ENCODE measurements at places on chromosomes 7 and 10.

- DNase-seq, result no peak
Observed at GRCh38 chr7:152597507-152597906, 78.4 kb downstream of the XRCC2 start.

- DNase-seq, result no peak
Observed at GRCh38 chr7:106313456-106313901, 28.7 kb upstream of the NAMPT start.

GRCh38 chr10:131843881-131844284, 56.9 kb upstream of the PPP2R2D start:
- DNase-seq, result no peak

DNA sequence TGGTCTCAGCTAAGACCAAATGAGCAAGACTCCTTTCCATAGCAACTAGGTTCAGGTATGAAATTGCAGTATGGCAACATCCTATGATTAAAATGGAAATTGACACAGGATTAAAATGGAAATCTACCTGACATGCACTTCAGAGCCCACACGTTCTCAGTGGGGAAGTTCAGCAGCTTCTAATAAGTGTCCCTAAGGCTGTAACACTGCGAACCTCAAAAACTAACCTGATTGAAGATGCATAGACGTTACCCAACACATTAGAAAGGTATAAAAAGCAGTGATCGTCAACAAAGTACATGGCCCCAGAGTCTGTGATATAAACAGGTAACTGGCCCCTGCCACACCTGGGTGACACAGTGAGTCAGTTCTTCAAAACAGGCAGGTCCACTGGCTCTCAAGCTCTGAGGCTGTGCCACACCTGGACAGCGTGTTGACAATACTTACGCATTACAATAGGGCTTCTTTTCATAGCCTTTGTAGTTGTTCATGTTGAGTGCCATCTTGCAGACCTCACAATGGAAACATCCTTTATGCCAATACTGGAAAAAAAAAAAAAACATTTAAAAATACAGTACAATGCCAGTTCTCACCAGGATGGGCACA, 274.9 kb upstream of the NEBL start:
- no peak for DNase-seq

DNA sequence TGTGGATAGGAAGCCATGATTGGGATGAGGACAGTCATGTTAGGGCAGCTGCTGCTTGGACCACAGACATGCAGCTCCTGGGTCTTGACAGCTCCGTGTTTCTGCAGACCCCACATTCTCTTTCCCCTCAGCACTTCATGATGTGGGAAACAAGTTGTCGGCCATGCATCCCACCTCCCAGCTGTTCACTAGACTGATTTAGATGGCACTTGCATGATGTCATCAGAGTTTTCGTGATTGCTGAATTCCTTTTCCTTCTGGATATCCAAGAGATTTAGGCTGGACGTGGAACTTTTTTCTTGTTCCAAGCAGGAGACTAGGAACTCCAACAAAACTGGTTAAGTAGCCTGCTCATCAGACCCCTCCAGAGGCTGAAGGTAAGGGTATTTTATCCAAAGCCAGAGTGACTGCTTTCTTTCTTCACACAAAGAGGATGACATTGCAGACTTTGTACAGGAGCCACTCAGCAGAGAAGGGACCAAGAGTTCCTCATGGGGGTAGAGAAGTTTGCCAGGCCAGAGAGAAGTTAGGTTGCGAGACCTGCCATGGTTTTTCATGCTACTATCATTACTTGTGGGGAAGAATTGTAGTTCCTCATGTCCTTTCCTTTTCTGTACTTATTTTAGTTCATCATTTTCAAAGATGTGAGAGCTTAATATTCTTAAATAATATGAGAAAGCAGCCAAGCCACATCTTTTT, 117.7 kb upstream of the GJD4 start:
- DNase-seq, result no peak

DNA sequence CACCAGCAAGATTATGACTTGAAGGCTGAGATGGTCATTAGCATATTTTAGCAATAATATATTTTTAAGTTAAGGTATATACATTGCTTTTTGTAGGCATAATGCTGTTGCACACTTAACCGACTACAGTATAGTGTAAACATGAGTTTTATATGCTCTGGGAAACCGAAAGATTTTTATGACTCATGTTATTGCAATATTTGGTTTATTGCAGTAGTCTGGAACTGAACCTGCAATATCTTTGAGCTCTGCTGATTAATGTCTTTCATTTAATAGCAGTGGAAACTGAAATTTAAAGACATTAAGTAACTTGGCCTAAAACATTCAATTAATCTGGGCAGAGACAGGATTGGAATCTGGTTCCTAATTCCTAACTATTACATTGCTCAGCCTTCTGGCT, 266.7 kb upstream of the PLXDC2 start:
- no peak for DNase-seq

GRCh38 chr7:618539-619367, 99.1 kb upstream of the PDGFA start:
- peak; percentile 86 for DNase-seq

DNA sequence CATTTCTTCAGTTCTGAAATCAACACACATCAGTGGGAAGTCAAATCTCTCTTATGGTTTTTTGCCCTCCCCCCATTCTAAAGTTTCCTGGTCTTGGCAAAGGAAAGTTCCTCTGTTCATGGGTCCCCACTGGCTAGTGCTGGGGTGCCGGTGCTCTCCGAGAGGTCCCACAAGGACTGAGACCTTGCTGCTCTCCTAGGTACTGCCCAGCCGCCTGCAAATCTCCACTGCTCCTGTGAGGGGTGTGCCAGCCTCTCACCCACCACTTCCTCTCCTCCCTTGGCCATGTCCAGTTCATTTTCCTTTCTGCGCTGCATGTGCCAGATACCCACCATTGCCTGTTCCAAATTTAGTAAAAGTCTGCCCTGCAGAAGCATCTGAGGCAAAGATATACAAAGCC, 17.2 kb upstream of the INHBA start:
- no peak for DNase-seq

DNA sequence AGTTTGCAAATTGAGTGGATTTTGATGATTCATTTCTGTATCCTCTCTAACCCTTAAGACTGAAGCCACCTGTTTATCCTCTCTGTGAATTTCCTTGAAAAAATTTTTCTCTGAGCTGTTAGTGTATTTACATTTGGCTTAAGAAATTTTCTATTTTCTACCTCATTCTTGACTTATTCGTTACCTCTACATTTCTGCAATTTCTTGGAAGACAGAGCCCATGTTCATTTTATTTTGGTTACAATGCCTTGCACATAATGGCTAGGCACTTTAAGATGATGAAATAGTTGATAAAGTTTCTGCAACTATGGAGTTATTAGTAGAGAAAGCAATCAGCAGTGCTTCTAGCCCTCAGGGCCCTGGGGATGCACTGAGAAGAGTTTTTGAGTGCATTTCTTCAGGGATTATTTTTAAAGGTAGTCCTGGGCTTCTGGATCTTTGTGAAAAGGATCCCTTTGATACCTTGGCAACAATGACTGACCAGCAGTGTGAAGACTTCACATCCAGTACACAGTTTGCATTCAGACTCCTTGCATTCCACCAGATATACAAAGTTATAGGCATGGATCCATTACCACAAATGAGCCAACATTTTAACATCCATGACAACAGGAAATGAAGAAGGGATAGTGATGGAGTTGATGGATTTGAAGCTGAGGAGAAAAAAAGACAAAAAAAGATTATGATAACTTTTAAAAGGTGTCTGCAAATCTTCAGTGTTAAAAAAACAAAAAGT, 68.2 kb downstream of the CH25H start:
- DNase-seq, result no peak

DNA sequence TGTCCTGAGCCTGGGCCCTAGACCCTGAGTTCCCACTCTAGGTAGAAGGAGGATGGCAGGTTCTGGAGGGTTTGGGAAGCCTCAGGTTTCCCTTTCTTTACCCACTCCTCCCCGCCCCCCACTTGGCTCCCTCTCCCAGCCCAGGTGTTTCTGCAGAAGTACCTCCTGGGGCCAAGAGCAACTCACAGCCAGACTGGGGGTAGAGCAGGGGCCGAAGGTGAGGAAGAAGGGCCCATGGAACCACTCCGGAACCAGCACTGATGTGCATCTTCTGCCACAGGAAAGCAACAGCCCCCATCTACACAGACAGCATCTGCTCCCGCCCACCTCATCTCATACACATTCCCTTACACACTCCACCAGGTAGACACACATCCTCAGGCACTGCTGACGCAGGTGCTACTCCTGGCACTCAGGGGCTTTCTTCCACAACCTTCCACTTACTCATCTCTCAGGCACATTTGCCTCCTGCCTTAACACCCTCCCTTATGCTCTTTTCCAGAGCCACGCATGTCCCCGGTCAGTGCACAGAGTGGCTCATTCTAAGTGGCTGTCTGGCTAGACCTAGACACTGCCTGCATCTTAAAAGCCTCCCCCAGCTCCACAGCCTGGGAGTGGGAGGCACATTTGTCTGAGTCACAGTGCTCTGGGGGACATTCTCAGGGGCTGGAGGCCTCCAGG, 1.8 kb downstream of the EPHB6 start:
- no peak for DNase-seq

GRCh38 chr7:69775231-69775771, 177.0 kb downstream of the AUTS2 start:
- no peak for DNase-seq

GRCh38 chr7:5077740-5078139, 32.1 kb downstream of the RBAK start:
- no peak for DNase-seq

DNA sequence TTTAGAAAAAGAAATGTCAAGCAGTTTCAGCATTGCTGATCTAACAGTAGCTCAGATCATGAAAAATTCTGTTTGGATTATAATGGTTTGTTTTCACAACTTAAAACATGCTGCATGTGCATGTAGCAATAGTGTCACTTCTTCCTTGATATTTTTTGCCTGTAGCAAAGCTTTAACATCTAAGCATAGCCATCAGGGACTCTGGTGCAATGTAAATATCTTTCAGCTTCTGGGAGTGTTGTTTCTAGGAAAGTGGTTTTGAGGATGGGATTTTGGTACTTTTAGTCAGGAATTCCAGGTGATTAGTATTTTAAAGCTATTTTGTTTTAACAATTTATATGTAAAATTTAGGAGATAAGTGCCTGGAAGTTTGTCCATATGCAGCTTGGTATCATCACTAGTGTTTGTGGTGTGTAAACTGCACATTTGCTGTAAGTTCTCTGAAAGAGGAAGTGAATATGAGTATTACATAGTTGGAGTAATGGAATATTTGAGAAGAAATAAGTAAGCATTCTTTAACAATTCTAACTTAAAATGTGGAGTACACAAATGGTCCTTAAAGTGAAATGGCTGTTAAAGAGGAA, 1.9 kb downstream of the RSBN1L start:
- no peak for DNase-seq

- DNase-seq, result no peak
Observed at GRCh38 chr7:14497390-14497789, 405.2 kb downstream of the DGKB start.

DNA sequence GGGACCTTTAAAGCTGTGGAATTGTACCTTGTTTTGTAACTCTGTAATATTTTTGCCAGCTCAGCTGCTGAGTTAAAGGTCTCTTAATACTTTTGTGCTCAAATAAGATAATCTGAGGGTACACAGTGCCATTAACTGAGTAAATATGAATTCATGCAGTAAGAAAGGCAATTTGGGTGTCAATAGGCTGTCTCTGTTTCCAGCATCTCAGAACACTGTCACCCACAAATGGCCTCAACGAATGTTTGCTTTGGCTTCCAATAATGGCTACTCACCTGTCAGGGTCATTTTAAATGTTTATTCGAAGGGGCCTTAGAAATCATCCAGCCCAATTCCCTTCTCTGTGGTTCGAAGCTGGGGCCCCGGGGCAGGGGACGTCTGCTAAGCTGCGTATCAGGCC, 225.4 kb downstream of the ZMYND11 start:
- DNase-seq, result no peak

DNA sequence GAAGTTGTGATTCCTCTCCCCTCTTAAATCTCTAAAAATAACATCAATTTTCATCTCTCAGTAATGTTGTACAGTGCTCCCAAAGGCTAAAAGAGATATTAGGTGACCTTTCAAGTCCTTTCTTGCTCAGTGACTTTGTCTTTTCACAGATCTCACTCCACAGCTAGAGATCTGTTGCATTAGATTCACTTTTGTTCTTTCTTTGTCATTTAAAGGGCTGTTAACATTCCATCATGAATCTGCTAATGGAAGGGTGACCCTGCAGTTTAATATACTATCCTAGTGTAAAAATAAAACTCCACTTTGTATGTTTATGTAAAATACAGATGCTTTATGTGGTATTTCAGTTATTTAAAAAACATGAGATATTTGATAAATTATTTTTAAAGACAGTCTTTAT, 30.5 kb downstream of the GNAI1 start:
- no peak for DNase-seq

- DNase-seq, result no peak
Observed at GRCh38 chr7:35722054-35722849, 27.3 kb upstream of the HERPUD2 start.

DNA sequence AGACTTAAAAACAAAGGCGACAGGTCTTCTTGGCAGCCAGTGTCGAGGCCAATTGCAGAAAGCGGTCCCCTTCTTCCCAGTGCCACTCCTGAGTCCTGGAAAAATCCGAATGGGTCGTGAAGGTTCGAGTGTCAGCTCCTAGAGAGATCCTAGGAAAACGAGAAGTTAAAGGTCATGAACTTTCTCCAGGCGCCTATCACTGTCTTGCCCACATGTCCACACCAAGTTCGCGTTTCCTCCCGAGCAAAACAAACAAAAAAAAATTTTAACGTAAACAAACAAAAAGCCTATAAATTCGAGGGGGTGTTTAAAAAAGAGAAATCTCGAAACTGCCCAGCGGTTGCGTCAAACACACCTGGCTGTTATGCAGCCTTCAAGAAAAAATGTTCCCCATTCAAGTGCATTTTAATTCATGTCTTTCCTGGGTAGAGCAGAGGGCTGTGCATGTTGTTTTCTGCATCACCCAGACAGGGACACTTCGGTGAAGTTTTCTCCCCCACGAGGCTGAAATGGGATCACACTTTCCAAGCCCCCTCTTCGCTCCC, 1.5 kb downstream of the ARHGAP21 start:
- no peak for DNase-seq

DNA sequence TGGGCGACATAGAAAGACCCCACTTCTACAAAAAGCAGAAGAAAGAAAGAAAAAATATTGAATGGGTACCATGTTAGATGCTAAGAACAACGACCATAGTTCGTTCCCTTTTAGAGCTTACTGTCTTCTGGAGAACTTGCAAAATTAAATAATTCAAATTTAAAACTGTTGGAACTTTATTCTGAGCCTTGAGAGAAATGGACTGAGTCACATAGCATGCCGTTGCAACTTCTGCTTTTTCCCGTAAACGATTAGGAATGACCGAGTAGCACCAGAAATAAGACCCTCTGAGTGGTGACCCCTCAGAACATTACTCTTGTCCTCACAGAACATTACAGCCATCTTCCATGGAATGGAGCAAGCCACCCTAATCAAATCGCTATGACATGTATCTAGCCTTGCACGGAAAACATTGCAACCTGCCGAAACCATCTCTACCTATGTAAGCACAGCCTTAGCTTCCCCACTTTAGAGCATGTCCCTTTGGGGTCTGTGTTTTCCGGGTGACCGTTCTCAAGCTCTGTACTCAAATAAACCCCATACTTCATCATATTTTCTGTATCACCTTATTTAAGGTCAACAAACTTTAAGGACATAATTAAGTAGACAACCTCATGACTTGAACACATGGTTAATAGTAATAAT, 179.1 kb downstream of the PRKCQ start:
- no peak for DNase-seq
